ENCODE measurements at places on chromosomes 3 and 15.

GRCh38 chr15:87144775-87145174 is 1065.1 kb downstream of the AGBL1 start:
- no peak for DNase-seq

- no peak for DNase-seq
These were observed 180.4 kb upstream of the ROPN1 start for GRCh38 chr3:124172283-124172682.

GRCh38 chr15:101148166-101148880 is 103.5 kb downstream of the CHSY1 start:
- DNase-seq, result no peak

GRCh38 chr3:185537369-185537970 is 14.9 kb downstream of the LIPH start:
- no peak for DNase-seq

- no peak for DNase-seq
These were observed 47.2 kb downstream of the IGSF11 start for GRCh38 chr3:118987477-118987876.

DNA sequence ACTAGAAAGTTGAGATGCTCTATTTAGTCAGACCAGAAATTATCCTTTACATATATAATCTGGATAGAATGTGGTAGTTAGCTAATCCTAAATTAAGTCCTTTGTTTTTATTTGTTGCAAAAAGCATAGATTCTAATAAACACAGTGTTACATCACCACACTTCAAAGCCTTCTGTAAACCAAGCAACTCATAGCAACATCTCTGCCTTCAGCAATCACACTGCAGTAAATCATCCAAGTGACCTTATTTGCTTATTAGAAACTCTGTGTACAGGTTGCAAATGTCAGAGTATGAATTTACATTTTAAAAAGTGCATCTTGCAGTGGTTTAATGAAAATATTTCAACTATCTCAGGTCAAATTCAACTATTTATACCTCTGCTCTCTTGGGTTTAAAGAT is 242.5 kb downstream of the GBE1 start:
- DNase-seq, result no peak
